ENCODE measurements at places on chromosomes 1 and 21.

DNA sequence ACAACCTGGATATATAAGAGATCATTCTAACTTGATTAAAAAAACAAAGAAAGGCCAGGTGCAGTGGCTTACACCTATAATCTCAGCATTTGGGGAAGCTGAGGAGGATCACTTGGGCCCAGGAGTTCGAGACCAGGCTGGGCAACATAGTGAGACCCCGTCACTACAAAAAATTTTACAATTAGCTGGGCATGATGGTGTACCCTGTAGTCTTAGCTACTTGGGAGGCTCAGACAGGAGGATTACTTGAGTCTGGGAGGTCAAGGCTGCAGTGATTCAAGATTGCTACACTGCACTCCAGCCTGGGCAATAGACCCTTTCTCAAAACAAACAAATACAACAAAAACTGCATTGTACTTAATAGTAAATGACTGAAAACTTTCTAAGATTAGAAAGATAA, 169.3 kb downstream of the SLC45A1 start:
- no peak for DNase-seq

- DNase-seq = no peak
Measured at GRCh38 chr1:79896140-79896539, 889.6 kb upstream of the ADGRL4 start.

DNA sequence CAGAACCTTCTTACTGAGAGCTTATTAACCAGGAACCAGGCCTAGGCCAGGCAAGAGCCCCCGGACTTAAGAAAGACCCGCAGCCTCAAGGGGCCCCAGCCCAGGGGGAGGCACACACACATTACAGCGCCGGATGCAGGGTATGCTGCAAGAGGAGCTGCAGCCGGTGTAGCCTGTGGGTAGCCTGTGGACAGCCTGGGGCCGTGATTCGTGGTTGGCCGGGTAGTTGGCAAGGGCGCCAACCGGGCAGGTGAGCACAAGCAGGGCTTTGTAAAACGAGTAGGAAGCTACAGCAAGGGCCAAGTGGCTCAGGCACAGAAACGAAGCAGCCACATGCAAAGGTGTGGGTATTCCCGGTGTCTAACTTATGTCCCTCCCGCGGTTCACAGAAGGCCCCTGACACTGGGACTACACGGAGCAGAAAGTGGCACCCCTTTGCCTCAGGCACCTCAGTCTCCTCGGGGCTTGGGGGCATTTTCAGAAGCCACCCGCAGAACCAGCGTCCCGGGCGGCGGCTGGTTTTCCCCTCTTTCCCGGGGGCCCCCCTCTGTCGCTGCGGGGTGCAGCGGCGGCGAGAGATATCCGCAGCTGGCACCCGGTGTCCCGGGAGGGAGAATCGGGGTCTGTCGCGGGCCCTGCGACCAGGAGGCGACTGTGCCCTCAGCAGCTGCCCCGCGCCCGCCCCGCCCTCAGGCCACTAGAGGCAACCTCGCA, 40.8 kb downstream of the KIAA1614 start:
- no peak for DNase-seq

- no peak for DNase-seq
Measured at GRCh38 chr1:63103682-63104081, 218.7 kb upstream of the FOXD3 start.

DNA sequence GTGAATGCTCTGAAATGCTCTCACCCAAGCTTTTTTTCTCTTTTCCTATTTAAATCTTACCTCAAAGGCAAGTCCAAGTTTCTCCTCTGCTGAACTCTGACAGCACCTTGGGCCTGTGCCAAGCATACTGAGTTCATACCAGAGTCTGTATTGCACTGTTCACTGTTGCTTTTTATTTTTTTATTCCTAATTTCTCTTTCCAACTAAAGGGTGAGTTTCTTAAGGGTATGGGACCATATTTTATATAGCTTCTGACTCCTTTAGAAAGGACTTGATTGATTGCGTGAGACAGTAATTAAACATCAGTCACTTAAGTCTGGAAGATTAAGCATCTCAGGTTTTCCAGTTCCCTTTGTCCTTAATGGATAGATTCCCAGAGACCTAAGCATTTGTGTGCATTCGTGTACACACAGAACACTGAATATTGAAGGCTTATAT, 69.9 kb downstream of the CACHD1 start:
- no peak for DNase-seq

- no peak for DNase-seq
Measured at GRCh38 chr1:207309745-207310273, 11.7 kb upstream of the CD55 start.

DNA sequence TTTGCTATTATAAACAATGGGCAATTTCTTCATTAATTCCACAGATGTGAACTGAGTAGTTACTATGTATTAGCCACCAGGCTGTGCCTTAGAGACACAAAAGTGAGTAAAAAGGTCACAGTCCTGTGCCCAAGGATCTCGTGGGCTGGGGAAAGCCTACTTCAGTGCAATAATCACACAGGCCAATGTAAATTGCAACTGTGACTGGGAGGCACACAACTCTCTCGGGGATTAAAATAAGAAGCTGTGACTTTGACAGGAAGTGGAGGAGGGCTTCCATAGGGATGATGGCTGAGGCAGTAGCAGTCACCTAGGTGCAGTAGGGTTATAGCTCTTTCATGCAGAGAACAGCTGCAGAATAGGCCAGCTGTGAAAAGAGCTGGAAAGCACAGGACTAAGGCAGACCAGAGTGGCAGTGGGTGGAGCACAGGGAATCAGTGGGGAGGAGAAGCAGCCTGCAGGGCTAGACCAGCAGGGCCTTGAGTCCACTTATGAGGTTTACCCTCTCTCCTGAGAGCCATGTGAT, 121.9 kb downstream of the MAB21L3 start:
- DNase-seq = no peak

DNA sequence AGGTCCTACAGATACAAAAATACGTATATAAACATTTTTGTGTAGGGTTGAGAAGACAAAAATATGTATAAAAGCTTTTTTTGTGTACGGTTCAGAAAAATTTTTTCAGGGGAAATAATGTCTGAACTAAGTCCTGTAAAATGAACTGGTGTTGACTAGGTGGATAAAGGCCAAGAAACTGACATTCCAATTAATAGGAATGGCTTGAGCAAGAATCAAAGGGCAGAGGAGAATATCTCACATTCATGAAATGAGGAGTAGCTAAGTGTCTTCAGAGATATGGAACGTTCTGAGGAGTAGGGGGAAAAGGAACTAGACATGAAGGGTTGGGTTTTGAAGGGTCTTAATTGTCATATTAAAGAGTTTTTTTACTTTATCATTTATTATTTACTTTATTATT, 231.2 kb downstream of the DENND1B start:
- no peak for DNase-seq

DNA sequence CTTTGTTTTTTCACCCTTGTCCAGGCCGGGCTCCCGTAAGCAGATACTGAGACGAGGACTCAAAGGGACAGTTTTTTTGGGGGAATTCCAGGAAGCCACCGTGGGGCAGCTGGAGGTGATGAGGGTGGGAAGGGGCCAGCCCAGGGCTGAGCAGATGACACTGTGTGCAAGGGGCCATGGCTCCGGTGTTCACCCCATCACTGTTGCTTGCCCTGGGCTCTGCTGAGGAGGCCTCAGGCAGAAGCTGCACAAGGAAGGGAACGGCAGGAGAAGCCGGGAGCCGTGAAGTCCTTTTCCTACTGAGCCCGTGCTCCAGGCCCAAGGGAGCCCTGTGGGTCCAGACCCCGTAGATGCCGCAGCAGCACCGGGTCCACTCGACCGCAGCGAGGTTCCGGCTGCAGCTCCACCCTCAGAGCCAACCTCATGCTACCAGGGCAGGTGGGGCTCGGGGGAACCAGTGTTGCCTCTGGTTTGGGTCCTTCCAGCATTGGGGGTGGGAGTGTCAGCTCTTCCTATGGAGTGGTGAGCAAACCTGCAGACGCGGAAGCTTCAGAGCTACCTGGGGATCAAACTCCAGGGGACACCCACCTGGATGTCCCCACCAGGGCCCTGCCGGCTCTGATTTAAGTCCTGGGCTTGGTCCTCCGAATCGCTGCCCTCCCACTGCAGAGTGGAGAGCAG, 4.3 kb upstream of the CALML6 start:
- no peak for DNase-seq

DNA sequence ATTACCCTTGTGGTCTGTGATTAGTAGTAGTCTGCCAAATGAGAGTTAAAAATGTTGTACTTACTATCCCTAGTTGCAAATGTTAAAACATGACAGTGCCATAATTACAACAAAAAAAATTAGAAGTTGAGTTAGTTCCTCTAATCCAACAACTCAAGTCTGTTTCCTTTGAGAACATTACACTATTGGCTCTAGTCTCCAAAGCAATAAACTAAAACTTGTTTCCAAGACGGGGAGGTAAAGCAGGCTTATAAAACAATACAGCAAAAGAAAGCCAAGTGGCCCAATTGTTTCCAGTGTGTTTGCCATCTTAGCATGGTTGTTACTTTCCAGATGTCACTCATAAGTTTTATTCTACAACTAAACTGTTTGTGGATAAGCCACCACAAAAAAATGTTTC, 11.6 kb downstream of the KYAT3 start:
- DNase-seq = no peak

DNA sequence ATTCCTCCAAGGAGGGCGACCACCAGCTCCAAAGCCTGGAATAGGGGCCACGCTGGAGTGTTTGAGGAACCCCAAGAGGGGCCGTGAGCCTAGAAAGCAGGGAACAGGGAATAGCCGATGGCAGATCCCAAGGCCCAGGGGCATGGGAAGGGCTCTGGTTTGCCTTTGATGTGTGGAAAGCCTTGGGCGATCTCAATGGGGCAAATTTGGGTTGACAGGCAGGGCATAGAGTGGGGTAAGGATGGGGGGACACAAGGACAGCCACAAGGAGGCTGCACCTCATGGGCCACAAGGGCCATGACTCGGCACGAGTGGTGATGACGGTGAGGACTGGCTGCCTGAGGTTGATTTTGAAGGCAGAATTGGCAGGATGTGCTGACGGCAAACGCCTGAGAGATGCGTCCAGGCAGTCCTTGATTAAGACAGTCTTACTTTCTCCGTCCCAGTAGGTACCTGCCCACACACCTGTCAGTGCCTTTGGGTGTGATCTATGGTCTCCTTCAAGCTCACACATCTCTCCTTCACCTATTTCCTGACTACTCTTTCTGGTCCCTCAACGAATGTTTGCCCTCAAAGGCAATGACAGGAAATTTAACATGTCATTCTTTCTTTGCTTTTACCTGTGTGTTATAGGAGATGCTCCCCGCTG, 2.0 kb upstream of the TMPRSS3 start:
- DNase-seq = no peak

- no peak for DNase-seq
Measured at GRCh38 chr1:245715291-245715701, 560.5 kb downstream of the KIF26B start.

DNA sequence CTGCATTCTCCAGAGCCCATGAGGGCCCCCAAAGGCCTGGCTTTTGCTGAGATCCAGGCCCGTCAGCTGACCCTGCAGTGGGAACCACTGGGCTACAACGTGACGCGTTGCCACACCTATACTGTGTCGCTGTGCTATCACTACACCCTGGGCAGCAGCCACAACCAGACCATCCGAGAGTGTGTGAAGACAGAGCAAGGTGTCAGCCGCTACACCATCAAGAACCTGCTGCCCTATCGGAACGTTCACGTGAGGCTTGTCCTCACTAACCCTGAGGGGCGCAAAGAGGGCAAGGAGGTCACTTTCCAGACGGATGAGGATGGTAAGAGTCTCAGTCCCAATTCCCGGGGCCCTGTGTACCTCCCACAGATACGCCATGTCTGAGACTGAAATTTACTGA, 39.1 kb downstream of the PTPRU start:
- no peak for DNase-seq

DNA sequence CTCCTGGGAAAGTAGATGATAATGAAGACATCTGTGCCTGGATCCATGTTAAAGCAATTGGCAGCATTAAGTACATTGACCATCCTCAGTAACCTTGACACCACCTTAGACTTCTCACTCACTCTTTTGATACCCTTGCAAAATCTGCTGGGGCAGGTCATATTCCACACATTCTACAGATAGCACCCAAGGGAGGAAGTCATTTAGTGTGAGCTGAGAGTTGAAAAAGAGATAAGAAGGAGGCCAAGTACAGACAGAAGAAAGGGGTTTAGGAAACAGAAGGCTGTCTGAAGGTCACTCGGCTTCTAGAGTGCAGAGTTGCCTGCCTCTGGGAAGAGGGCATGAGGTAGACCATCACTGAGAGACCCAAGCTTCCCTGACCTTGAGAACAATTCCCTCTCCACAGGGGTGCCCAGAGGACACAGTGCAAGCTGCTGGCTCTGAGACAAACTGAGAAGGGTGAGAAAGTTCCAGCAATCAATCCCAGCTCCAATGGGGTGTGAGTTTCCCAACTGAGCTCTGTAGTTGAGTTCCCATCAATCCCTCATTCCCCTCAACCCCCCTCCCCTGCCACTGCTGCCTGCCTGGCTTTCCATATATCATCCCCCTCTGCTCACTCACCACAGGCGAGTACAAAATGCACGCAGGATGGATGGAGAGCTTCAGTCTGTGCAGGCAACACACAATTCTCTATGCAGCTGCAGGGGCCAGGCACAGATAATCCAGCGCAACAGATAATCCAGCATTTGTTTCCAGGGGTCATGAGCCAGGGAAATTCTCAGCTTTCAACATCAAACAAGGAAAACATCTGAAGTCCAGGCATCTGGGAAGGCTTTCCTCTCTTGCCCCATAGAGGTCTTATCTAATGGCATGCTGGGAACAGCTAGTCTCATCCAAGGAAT, 7.4 kb upstream of the MOB3C start:
- DNase-seq = no peak

DNA sequence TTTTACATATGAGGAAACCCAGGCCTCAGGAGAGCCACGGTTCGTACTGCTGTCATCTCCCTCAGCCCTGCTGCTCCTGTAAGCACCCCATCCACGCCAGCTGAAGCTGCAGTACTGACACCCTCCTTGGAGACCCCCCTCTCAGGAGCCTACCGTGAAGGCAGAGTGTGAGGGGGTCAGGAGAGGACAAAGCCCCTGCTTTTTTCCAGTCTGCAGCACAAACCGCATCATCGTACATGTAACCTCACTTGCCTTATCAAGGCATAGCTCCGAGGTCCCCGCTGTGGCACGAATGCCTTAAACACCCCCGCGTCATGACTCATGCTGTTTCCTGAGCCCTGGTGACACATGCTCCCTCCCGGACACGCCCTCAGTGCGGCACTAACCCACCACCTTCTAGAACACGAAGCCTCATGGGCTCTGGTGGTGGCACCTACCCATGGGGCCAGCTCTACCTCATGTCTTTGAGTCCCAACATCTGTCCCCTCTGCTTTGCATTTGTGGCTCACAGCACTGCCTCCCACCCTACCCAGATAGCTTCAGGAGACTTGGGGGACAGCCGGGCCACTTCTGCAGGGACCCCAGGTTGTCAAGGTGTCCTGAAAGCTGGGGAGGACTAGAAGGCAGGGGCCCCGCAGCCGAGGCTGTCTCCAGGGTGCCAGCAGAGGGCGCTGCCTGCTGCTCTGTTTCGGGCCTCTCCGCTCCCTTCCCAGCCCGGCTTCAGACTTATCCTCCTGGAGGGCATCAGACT, 4.9 kb downstream of the SH3BGRL3 start:
- peak; percentile 47 for DNase-seq

GRCh38 chr1:171196351-171196750, 11.3 kb downstream of the FMO2 start:
- no peak for DNase-seq

DNA sequence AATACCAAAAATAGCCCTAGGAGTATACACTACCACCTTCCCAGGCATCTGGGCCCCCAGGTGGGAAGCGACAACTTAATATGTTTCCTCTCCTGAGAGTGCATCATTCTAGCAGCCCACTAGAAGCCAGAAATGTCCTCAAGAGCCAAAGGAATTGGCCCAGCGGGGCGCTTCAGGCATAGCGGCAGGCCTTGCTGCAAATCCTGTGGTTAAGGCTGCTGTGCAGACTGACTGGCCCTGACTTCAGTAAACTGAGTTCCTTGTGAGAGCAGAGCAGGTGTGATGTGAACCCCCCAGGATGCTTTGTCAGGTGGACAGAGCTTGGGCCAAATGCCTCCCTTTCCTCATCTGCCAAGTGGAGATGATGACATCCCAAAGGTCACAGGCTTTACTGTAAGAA, 29.7 kb upstream of the LDLRAP1 start:
- DNase-seq = no peak
